NCI-H1417 (cell line): ENCODE measurements at places on chromosomes 3 and 15.

- no peak for DNase-seq
Measured at GRCh38 chr3:99503350-99503749, 135.0 kb upstream of the COL8A1 start.

- no peak for DNase-seq
Measured at GRCh38 chr3:146969356-146969755, 364.2 kb upstream of the PLSCR5 start.

DNA sequence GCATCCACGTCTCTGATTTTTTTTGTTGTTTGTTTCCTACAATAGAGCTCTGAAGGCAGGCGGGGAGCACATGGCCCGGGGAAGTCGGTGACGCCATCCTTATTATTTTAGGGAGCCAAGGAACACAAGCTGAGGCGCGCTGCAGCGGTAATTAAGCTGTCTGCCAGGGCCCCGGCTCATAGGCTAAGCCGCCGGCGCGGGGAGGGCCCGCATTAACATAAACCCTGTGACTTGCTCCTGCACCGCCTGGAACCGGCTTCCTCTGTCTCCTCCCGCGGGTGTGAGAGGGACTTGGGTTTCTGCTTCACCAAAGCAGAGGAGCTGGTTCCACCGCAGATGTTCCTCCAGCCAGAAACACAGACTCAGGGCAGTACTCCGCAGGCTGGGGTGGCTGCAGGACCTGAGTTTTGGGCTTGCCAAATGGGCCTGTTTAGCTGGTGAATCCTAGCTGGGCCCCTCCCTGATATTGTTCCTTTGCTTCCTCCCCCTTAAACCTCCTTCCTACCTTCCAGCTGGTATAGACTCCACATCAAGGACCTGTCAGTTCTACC, 25.3 kb downstream of the ANP32A start:
- DNase-seq: no peak

DNA sequence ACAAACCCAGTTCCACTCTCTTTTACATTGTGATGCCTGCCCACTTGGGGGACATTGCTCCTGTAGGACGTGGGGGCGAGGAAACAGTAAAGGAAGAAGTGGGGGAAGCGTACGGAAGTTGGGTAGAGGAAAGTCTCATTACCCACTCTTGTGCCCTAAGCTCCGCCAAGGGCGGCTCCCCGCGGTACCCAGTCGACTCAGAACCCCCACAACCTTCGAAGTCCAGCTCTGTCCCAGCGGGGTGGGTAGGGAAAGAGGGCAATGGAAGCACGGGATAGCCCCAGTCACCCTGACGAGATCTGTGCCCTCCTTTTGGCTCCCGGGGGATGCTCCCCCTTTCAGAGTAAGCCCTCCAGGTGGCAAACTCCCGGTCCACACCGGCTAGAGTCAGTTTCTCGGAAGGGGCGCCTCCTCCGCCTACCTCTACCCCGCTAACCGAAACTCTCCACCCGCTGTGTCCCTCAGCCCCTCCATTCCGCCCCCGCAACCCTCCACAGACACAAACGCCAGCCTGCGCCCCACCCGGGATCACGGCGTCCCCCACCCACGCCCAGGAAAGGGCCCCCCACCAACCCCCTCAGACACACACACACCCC, 527 bp downstream of the CSNK1G1 start:
- DNase-seq: peak; percentile 72

DNA sequence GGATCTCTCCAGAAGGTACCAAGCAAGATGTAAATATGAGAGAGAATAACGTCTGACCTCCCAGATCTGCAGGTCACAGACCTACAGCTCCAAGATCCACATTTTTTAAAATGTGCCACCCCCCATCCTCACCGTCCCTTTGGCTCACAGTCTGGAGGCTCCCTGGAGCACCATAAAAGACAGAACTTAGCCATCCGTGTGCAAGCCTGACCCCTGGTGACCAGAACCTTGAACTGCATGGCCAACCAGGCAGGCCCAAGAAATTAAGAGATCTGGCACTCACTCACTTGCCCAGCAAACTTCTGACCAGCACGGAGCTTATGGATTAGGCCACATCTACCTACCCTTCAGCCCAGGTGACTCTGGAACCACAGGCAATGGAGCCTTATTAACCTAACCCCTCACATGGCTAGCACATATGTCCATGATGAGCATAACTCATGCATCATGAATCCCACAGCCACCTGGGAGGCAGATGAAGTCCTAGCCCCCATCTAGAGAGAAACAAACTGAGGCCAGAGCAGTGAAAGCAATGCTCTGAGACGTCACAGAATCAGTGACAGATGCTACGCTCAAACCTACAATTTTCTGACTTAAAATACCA, 275.3 kb downstream of the UACA start:
- peak; percentile 60 for DNase-seq

DNA sequence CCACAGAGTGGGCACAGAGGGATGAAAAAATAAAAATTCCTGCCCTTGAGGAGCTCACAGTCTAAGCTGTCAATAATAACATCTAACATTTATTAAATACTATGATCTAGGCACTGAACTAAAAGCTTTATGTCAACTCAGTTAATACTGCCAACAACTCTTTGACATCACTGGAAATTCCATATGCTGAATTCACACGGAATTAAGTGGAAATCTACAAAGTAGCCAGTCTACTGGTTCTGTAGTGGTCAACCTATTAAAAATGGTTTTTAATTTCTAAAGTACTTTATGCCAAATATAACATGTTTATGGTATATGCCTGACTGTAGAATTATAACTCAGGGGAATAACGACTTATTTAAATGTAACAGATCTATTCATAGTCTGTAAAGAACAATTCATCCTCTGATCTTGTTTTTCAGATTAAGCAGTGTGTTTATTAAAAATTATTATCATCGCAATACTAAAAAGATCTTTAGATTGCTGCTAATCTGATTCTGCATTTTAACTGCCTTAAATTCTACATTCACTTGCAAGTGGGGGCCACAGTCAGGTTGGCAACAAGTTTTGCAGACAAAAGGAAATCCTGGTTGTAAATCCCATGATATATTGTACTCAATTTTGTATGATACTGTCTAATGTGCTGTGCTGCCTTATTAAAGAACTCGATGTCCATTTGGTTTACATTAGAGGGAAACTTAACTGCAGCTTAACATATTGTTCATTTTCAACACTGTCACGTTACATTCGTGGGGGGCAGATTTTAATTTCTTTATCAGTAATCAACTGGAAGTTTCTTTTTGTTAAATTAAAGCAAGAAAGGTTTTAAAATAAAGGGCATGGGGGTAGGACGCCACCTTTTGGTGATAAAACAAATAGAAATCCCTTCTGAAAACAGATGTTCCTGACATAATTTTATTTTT, 2.6 kb upstream of the FOXP1 start:
- DNase-seq: peak; percentile 46

GRCh38 chr15:26355472-26356074, 417.3 kb downstream of the GABRB3 start:
- DNase-seq: peak; percentile 71

DNA sequence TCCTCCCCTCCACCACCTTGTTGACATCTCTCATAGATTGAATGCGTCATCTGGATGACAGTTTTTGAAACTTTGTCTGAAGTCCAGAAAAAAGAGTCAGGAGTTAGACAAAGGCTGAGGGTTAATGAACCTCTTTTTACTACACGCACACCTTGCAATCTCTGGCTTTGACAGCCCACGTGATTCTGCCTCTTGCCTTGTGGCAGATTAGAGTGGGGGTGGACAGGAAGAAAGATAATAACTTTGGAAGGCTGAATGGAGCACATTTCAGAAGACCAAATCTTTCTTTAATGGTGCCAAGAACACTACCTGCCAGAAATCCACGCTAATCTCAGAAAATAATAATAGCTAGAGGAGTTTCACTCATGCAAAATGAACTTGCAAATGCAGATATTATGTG, 327.9 kb upstream of the TRIM42 start:
- no peak for DNase-seq

GRCh38 chr3:43726521-43726920, 35.8 kb downstream of the ABHD5 start:
- no peak for DNase-seq

GRCh38 chr15:89790661-89791060, 14.5 kb downstream of the MESP2 start:
- DNase-seq: no peak

DNA sequence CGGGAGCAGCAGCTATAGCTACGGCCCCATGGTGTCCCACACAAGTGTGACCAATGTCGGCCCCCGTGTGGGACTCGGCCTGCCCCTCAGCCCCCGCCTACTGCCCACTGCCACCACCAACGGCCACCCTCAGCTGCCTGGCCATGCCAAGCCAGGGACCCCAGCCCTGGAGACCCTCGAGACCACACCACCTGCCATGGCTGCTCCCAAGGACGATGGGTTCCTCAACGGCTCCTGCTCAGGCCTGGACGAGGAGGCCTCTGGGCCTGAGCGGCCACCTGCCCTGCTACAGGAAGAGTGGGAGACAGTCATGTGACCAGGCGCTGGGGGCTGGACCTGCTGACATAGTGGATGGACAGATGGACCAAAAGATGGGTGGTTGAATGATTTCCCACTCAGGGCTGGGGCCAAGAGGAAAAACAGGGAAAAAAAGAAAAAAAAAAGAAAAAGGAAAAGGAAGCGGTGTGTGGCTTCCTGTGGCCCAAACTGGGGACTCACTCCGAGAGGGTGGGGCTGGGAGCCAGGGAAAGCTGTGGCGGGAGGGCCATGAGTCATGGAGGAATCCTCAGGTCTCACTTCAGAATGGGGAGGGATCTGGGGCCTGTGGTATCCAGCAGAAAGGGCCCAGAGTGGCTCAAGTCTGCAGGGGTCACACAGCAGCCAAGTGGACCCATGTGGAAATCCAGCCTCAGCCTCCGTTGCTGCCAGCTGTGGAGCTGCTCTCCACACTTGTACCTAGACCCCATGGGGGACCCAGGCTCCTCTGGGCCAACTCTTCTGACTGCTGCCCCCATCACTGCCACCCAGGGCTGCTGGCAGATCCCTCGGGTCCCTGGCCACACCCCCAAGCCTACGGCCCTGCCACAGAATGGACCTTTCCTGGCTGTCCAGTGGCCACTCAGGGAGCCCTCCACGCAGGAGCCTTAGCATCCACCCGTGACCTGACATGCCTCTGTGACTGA, 26.1 kb downstream of the PTH1R start:
- DNase-seq: no peak

GRCh38 chr15:53833134-53833624, 73.7 kb upstream of the WDR72 start:
- DNase-seq: peak; percentile 6

DNA sequence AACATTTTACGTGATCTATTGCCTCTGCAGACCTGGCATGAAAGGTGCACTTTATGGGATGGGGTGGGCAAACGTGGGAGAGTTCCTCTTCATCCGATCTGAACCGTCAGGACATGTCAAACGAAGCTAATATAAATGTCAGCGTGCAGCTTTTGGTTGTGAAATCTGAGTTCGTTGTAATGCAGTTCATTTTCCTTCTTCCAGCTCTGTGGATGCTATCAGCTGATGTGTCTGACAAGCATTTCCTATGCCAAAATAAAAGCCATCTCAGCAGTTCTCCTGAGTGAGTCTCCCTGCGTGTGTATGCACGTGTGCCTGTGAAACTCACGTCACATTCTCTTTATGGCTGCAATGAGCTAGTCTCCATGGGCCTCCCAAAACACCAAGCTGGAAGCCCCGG, 512.3 kb downstream of the MCTP2 start:
- DNase-seq: no peak

DNA sequence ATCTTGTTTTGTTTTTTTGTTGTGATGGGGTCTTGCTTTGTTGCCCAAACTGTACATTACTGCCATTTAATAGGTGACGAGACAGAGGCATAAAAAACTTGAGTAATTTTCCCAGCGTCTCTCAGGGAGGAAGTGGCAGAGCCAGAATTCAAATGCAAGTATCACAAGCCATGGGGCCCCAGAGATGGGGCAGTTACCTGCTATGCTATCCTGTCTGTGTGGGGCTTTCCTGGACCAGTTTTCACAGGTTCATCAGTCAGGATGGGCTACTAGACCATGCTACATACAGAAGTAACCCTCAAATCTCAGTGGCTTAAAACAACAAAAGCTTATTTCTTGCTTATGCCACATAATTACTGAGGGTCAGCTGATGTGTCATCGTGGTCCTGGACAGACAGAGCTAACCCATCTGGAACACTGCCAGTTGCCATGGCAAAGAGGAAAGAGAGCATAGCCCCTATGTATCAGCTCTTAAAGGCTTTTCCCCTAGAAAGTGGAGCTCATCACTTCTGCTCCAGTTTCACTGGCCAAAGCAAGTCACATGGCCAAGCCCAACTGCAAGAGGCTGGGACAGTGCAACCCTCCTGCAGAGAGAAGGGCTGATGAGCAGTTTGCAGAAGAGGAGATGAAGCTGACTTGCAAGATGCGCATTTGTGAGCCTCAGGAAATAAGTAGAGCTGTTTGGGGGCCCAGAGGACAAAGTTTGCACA, 31.7 kb upstream of the SYNM start:
- peak; percentile 24 for DNase-seq

GRCh38 chr15:75759416-75760130, 46.9 kb upstream of the CSPG4 start:
- DNase-seq: no peak

GRCh38 chr15:48672206-48672605, 26.7 kb upstream of the FBN1 start:
- DNase-seq: no peak

DNA sequence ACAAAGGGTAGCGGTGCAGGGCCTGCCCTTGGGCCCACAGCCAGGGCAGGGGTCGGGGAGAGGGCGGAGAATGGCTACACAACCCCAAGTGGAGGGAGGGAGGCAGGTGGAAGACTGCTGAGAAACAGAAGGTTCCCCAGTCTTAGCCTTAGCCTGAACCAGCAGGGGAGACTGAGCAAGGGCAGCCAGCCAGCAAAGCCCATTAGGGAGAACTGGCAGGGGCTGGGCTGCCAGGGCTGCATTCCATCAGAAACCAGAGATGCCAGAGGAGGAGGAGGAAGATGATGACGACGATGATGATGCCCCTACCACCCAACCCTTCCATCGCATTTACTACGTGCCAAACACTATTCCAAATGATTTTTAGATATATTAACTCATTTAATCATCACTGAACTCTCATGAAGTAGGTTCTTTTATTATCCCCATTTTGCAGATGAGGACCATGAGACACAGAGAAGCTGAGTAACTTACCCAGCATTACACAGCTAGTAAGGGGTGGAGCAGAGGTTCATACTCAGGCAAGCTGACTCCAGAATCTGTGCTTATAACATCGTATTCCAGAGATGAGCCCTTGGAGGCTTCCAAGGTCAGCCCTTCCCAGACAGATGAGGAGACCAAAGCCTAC, 8.7 kb downstream of the SEMA7A start:
- no peak for DNase-seq

GRCh38 chr15:67399925-67400324, 121.0 kb upstream of the C15orf61 start:
- no peak for DNase-seq

DNA sequence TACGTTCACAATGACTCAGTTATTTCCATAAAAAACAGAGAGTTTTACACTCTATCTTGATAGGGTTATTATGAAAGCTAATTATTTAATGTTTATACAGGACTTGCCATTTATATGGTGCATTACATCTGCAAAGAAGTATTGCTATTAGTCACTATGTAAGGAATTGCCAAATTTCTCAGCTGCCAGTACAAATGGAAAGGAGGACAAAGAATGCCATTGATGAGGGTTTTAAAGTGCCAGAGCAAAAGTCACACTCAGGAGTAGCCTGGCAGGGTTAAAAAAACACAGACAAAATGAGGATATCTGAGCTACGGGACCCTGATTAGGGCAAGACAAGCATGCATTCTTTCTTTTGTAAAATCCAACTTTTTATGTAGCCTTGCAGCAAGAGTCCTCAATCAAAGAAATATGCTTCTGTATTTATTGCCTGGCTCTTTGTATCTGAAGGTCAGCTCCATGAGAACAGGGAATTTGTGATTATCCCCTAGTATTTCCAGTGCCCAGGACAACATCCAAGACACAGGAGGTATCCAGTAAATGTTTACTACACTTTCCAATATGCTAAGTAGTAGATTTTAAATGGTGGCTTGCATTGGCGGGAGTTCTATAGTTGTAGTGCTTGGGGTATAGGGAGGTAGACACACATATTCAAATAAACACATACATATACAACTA, 1013.6 kb downstream of the ROBO1 start:
- no peak for DNase-seq
